Central memory CD8-positive, alpha-beta T cell (primary cell): ENCODE measurements at places on chromosomes 6 and 20.
A peak's percentile ranks its signal among the peaks of the same experiment; 100 is the strongest.

DNA sequence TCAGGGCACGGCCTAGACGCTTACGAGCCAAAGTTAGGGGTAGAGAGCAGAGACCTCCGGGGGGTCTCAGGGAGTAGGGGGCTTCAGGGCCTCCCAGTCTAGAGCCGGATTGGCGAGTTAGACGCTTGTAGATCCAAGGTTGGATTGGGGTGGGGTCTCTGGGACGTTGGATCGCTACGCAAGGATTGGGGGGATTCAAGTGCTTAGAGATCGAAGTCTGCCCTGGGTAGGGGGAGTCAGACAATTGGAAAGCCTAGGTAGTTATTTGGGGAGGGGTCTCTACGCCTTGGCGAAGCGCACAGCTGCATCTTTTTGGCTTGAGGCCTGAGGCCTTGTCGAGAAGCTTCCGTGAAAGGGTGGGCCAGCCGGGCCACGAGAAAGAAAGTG, 469 bp downstream of the STX16 start:
- H3K27me3 ChIP-seq, result no peaks in the 10 kb centered on the region
- peaks cover 23% of the 10 kb centered on the region for H3K36me3 ChIP-seq
- DNase-seq, result no peak
- peaks cover 38% of the 10 kb centered on the region for H3K4me1 ChIP-seq

DNA sequence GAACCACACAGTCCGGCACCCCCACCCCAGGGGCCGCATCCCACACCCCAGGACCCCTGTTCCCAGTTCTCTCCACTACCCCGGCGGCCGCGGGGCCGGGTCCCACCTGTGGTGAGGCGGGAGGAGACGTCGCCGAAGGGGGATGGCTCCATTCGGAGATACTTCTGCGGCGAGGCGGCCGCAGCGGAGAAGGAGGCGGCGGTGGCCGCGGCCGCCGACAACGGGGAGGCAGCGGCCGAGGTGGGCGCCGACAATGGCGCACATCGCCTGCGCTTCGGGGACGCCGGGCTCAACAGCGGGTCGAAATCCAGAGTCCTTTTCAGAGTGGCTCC, 723 bp downstream of the AKIRIN2 start:
- peak overlapping the region; percentile 80 for H3K27ac ChIP-seq
- no peaks in the 10 kb centered on the region for H3K27me3 ChIP-seq
- H3K4me3 ChIP-seq, result peak overlapping the region; percentile 87
- no peak for DNase-seq

DNA sequence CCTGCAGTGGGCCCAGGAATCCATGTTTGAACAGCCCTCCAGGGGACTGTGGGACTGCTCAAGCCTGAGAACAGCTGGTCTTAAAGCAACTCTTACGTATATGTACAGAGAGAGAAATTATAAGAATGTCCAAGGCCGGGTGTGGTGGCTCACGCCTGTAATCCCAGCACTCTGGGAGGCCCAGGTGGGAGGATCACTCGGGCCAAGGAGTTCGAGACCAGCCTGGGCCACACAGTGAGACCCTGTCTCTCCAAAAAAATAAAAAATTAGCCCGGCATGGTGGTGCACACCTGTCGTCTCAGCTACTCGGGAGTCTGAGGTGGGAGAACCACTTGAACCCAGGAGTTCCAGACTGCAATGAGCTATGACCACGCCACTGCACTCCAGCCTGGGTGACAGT, 134.0 kb downstream of the DTNBP1 start:
- DNase-seq, result no peak
- no peak overlapping the region for H3K4me3 ChIP-seq
- H3K4me1 ChIP-seq, result peaks cover 20% of the 10 kb centered on the region
- no peak overlapping the region for H3K27ac ChIP-seq
- H3K27me3 ChIP-seq, result no peaks in the 10 kb centered on the region
- H3K36me3 ChIP-seq, result peaks cover 13% of the 10 kb centered on the region

- H3K4me3 ChIP-seq, result no peak overlapping the region
- no peak for DNase-seq
- H3K27ac ChIP-seq, result no peak overlapping the region
- no peaks in the 10 kb centered on the region for H3K27me3 ChIP-seq
- peaks cover 3% of the 10 kb centered on the region for H3K36me3 ChIP-seq
Observed at GRCh38 chr20:53819973-53820451, 226.4 kb upstream of the ZNF217 start.

DNA sequence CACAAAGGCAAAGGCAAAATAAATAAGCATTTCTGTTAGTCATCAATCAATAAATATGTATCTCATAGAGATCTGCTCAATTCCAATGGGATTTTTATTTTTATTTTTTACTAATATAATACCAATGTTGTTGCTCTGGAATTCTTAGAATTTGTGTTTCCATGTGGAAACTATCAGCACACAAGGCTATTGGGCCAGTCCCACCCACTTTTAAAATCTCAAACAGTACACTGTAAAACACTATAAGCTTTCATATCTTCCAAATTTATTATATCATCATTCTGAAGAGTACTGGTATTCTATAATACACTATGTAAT, 563.8 kb upstream of the MARCKS start:
- no peak for DNase-seq
- no peak overlapping the region for H3K27ac ChIP-seq

- no peak for DNase-seq
- H3K36me3 ChIP-seq, result no peaks in the 10 kb centered on the region
- H3K27me3 ChIP-seq, result peaks cover 72% of the 10 kb centered on the region
- H3K4me3 ChIP-seq, result no peak overlapping the region
Observed at GRCh38 chr20:22572491-22572890, 11.9 kb downstream of the FOXA2 start.

DNA sequence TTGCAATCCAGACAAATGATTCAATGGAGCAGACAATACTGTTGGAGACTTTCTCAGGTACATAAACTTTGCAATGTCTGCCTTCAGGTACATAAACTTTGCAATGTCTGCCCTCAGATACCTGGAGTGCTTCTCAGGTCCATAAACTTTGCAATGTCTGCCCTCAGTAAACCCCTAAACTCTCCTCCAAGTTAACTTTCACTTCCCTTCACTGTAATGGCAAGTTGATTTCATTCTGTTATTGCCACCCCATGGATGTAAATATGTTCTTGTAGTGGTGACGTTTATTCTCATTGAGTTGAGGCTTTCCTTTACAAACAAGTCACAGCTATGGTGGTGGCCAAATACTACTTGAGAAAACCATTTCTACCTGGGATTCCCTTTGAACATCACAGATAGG, 338.8 kb downstream of the EPM2A start:
- H3K4me3 ChIP-seq, result no peak overlapping the region
- peaks cover 16% of the 10 kb centered on the region for H3K27me3 ChIP-seq
- no peaks in the 10 kb centered on the region for H3K4me1 ChIP-seq
- DNase-seq, result no peak
- H3K27ac ChIP-seq, result no peak overlapping the region

DNA sequence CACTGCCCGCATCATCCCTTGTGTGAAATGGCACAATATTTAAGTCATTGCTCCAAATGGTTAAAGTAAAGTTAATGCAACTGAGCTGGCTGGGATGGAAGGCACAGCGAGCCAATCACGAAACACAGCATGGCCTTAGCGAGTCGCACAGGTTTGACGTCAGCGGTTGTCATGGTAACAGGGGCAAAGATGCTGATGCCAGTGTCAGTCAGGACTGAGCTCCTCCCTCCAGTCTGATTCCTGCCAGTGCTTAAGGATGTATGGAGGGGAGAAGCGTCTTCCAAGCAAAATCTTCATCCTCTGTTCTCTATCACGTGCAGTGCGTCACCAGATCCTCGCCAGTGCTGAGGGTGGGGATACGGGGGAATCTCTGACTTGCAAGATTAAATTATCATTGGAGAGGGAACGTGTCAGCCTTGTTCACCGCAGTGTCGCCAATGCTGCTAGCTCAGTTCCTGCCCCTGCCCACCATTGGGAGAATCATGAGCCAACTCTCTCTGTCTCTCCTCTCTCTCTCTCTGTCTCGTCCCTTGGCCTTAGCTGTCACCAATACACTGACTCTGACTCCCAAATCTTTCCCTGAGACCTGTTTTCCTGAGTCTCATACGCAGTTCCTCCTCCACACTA, 24.5 kb downstream of the TSPYL4 start:
- no peak overlapping the region for H3K4me3 ChIP-seq
- DNase-seq, result no peak
- no peaks in the 10 kb centered on the region for H3K27me3 ChIP-seq

DNA sequence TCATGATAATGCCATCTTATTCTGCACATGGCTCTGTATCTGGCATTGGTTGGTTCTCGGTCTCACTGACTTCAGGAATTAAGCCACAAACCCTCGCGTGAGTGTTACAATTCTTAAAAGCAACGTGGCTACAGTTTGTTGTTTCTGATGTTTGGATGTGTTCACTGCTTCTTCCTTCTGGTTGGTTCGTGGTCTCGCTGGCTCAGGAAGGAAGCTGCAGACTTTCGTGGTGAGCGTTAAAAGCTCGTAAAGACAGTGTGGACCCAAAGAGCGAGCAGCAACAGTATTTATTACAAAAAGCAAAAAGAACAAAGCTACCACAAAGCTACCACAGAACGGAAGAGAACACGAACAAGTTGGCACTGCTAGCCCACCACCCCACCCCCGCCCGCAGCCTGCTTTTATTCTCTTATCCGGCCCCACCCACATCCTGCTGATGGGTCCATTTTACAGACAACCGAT, 51.1 kb downstream of the MYLIP start:
- DNase-seq, result peak; percentile 69
- peak overlapping the region; percentile 82 for H3K27ac ChIP-seq
- H3K36me3 ChIP-seq, result peaks cover 9% of the 10 kb centered on the region
- H3K4me3 ChIP-seq, result peak overlapping the region; percentile 24
- H3K4me1 ChIP-seq, result peaks cover 24% of the 10 kb centered on the region
- H3K27me3 ChIP-seq, result no peaks in the 10 kb centered on the region

GRCh38 chr6:74447013-74447412, 751.0 kb downstream of the CD109 start:
- H3K4me1 ChIP-seq, result no peaks in the 10 kb centered on the region
- H3K27ac ChIP-seq, result no peak overlapping the region
- no peak for DNase-seq
- no peaks in the 10 kb centered on the region for H3K27me3 ChIP-seq
- H3K36me3 ChIP-seq, result peaks cover 2% of the 10 kb centered on the region

DNA sequence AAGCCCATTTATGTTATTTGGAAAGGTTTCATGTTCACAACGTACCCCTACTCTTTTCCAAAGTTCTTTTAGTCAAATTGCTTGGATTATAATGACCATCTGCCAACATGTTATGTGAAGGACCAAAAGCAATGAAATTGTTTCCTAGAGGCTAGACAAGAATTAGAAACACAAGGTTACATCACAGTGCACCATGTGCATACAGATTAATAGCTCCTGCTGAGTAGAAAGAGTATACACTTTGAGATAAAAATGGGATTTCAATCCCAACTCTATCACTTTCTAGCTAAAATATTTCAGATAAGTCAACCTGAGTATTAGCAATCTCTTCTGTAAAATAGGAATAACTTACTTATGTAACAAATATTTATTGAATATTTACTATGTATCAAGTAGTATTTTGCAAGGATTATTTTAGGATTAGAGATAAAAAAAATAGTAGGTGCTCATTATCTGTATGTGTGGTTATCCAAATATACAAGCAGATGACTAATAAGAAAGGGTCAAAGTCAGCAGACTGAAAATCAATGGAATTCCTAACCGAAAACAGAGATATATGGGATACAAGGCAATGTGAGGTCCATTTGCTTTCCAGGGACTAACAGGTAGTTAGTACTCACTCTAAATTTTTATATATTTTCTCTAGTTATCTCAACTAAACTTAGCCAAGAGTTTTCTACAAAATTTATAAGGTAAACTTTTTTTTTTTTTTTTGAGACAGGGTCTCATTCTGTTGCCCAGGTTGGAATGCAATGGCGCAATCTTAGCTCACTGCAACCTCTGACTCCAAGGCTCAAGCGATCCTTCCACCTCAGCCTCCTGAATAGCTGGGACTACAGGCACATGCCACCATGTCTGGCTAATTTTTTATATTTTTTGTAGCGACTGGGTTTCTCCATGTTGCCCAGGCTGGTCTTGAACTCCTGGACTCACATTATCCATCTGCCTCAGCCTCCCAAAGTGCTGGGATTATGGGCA, 127.7 kb downstream of the PDSS2 start:
- H3K27ac ChIP-seq, result no peak overlapping the region
- H3K4me1 ChIP-seq, result peaks cover 6% of the 10 kb centered on the region
- no peaks in the 10 kb centered on the region for H3K36me3 ChIP-seq
- DNase-seq, result no peak

- no peaks in the 10 kb centered on the region for H3K27me3 ChIP-seq
- H3K4me1 ChIP-seq, result no peaks in the 10 kb centered on the region
- peak within 1 kb of the TSS; percentile 55 for H3K27ac ChIP-seq
- no peak within 1 kb of the TSS for H3K4me3 ChIP-seq
- H3K36me3 ChIP-seq, result no peaks in the 10 kb centered on the region
Observed at GRCh38 chr6:55578537-55579363, at the start of gene HMGCLL1. Gene HMGCLL1 (minus strand): TSS chr6:55579192. CDS start chr6:55579055, 137 bp downstream.

DNA sequence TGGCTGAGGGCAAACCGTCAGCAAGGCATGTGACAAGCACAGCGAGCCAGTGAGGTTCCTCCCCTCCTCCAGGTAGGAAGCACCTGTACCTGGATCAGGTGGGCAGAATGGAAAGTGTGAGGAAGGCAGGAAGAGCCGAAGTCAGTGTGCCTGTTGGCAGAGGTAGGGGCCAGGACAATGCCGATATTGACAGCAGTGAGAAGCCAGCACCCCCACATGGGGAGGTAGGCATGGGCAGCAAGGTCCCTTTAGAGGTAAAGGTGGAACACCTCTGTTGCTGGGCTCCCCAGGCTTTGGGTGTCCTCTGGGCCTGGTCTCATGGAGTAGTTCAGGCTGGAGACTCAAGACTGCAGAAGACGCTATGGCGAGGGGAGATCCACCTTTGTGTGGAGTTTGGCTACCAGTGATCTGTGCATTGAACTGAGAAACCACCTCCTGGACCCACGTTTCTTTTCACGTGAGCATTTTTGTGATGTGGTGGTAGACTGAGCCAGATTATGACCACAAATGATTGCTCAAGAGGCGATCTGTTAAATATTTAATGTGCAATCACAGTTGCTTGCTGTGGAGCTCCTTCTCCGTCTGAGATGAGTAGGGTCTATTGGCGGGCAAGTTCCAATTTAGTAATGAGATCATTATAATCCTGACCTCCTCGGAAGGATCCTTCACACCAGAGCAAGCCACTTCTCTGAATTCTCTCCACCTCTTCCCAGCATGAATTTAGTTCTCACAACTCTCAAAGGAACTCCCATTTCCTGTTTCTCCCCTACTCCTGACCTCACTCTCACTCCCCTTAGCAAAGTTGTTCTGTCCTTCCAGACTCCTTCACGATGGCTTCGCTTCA, 174.8 kb downstream of the CDH26 start:
- DNase-seq, result no peak
- no peaks in the 10 kb centered on the region for H3K27me3 ChIP-seq
- peaks cover 5% of the 10 kb centered on the region for H3K4me1 ChIP-seq
- no peak overlapping the region for H3K4me3 ChIP-seq

- DNase-seq, result no peak
- H3K4me3 ChIP-seq, result no peak overlapping the region
- peaks cover 3% of the 10 kb centered on the region for H3K36me3 ChIP-seq
- no peak overlapping the region for H3K27ac ChIP-seq
Observed at GRCh38 chr20:8216375-8217200, 84.5 kb downstream of the PLCB1 start.

GRCh38 chr6:100353276-100354015, 111.3 kb downstream of the SIM1 start:
- H3K4me3 ChIP-seq, result no peak overlapping the region
- H3K4me1 ChIP-seq, result no peaks in the 10 kb centered on the region
- no peak for DNase-seq
- H3K27me3 ChIP-seq, result no peaks in the 10 kb centered on the region

- no peak overlapping the region for H3K27ac ChIP-seq
- no peak for DNase-seq
- H3K36me3 ChIP-seq, result peaks cover 2% of the 10 kb centered on the region
- no peaks in the 10 kb centered on the region for H3K4me1 ChIP-seq
- peaks cover 49% of the 10 kb centered on the region for H3K27me3 ChIP-seq
- H3K4me3 ChIP-seq, result no peak overlapping the region
Observed at GRCh38 chr20:17344790-17345189, 118.0 kb downstream of the PCSK2 start.
